ENCODE measurements at places on chromosomes 7 and 10.

GRCh38 chr7:124338861-124339260, 306.0 kb upstream of the TMEM229A start:
- DNase-seq, result no peak

DNA sequence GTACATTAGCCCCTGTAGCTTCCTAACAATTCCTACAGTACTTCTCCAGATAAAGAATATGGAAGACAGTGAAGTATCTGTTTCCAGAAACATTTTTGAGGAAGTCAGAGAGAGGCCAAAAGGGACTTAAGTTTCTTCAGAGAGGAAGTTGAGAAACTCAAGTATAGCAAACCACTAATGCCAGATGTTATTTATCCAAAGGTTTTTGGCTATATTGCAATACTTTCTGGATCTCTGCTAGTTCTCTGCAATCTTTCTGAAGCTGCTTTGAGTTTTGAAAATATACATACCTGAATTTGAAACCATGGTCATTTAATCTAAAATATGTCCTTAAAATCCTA, 64.7 kb downstream of the BICC1 start:
- no peak for DNase-seq

DNA sequence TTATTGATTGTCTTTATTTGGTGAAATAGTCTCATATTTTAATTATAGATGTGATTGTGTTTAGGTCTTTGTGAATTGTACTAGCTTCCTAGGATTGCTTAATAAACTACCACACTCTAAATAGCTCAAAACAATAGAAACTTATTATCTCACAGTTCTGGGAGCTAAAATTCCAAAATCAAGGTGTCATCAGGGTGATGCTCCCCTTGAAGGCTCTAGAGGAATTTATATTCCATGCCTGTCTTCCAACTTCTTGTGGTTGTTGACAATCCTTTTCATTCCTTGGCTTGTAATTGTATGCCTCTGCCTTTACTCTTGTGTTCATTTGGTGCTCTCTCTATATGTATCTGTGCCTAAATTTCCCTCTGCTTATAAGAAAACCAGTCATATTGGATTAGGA, 155.3 kb upstream of the AKR1E2 start:
- DNase-seq, result no peak

GRCh38 chr7:68828575-68828974, 769.7 kb upstream of the AUTS2 start:
- DNase-seq, result no peak

DNA sequence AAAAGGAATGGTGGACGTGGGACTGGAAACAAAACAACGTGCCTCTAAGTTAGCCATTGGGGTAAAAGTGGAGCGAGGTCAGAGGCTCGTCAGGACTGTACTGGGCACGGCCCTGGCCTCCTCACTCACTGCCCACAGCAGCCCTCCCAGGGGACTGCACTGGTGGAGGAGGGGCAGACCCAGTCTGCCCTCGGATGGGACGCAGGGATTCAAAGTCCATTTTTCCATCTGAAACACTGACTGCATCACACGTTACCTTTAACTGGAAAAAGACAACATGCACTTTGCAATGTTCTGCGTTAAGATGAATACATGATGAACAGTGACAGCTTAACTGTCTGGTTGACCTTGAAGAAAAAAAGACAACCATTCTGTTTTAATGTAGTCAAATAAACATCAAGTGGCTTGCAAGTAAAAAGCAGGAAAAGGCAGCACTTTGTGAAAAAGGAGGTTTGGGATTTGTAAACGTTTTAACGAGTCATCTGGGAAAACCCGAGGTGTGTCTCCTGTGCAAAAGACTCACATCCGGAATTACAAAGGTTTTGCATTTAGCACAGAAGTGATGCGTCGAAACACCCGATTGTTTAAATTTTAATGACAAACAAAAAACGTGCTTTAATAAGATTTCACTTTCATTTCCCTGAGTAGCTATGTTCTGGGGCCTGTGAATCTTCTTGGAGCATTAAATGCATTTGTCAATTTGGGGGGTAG, 18.8 kb downstream of the KLF6 start:
- DNase-seq, result no peak

DNA sequence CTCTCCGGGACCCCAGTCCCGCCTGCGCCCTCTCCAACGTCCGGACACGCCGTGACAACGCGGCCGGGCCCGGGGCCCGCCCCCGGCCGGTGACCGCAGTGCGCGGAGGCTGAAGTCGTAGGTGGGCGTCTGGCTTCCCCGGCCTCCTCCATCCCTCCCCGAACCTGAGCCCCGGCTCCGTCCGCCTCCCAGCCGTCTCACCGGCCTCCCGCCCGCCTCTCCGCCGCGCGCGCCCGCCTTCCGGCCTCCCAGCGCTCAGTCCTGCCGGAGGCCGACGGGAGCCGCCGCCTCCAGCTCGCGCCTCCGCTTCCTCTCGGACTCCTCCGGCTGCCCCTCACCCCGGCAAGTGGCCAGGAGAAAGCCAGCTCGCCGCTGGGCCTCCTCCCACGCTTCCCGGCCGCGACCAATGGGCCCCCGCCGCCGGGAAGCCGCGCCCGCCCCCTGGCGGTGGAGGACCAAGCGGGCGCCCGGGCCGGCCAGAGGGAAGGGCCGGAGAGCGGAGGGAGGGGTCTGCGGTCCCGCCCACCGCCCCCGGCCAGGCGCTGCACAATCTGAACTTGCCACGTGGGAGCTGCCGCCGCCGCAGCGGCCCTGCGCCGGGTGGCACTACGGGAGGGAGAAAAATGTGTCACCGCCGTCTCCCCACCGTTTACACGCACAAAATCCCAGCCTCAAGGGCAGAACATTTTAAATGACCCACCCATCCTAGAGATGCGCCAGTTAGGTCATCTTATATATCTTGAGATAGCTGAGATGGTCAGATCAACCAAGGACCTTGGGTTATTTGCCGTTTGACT, at the start of gene FAM3C:
Gene FAM3C (minus strand): TSS at position 348 of the 797 bp plus-strand sequence. CDS start 13,339 bp downstream, outside the sequence.
- DNase-seq, result peak; percentile 64

GRCh38 chr7:84294847-84295455, 100.4 kb upstream of the SEMA3A start:
- DNase-seq, result no peak

GRCh38 chr10:19063986-19064385, 15.4 kb downstream of the MALRD1 start:
- DNase-seq, result no peak

- no peak for DNase-seq
Measured at GRCh38 chr10:132820056-132820455, 34.1 kb upstream of the NKX6-2 start.

DNA sequence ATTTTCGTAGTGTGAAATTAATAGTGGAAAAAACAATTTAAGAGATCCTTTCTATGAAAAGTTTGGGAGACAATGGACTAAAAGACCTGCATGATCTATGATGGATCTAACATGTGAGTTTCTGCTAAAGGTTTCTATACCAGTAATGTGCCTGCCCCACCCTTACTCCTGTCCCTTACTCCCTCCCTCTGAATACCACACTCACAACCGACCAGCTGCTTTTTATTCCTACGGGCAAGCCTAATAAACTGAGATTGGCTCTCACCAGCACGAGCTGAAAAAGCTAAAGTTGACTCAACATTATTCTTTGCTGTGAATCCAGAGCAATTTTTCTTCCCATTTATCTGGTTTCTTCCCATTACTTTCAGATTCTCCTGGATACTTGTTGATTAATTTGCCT, 17.8 kb upstream of the REEP3 start:
- no peak for DNase-seq

- DNase-seq, result no peak
Measured at GRCh38 chr10:14235566-14236195, 95.0 kb downstream of the FRMD4A start.

DNA sequence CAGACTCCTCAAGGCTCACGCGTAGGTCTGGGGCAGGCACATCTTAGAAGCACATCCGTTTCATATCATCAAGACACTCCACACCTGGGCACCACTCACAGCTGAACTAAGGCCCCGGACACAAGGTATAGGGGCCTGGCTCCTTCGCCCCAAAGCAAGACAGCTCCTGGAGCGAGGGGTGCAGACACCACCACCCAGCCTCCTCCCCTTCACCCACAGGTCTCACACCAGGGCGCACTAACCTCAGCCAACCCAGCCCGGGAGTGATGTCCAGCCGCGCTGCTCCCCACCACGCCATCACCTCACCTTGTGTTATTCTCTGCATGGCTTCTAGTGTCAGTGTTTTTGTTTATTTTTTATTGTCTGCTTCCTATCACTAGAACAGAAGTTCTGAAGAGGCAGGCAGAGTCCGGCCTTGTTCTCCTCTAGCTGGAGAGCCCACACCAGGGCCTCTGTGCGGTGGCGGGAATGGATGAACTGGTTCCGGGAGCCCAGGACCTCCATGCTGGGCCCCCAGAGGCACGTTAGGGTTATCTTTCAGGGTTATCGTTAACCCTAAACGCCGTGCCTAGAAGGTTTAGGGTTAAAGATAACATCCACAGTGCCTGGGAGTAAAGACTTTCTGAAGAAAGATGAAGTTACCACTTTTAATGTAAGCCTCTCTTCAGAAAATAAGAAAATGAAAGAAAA, 21.8 kb downstream of the BRI3 start:
- DNase-seq, result no peak

- no peak for DNase-seq
Measured at GRCh38 chr7:151754142-151754590, 122.7 kb downstream of the PRKAG2 start.

- DNase-seq, result peak; percentile 69
Measured at GRCh38 chr10:133335246-133336117, 1.2 kb downstream of the CALY start.

DNA sequence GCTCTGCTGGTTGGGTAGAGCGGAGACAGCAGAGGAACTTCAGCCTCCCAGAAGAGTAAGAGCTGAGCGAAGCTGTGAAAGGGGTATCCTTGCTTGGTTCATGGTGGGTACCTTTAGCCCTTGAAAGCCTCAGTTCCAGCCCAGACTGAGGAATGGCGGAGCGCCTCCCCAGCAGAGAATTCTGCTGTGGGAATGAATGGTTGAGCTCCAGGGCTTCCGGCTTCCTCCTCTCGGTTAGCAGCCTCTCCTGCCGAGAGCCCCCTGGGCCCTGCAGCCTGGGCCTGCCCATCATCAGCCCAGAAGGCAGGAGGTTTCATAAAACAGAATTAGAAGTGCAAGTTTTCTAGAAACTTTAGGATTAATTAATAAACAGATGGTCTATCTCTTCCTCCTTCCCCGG, 79.9 kb upstream of the ANLN start:
- no peak for DNase-seq

- no peak for DNase-seq
Measured at GRCh38 chr10:11797847-11798633, 25.1 kb upstream of the PROSER2 start.

GRCh38 chr7:129741743-129742213, 130.3 kb downstream of the NRF1 start:
- DNase-seq, result no peak

DNA sequence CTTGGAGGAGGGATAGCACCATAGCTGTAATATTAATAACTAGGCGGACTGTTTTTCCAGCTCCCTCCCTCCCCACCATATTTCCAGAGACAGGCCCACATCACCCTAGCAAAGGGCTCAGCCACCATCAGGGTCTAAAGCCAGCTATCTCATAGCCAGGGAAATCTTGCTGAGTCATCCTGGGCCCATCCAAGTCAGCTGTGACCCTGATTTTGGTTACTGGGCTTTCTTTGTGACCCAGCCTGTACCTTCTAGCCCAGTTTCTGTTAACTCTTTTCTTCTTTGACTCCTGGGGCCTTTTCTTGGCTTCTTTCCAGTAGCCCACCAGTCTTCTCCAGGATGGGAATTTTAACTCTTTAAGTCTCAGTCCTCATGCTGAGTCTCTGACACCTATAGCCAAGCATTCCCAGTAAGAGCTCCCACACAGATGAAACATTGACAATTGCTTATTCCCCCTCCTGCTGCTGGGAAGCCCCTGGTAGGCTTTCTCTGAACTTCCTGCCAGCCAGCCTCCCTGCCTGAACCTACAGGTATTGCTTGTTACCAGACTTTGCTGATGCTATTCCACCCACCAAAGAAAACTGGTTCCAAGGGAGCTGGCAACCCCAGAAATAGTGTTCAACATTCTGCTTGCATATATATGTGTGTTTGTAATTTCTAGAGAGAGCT, 34.8 kb upstream of the ADO start:
- DNase-seq, result no peak

GRCh38 chr10:105586451-105587098, 945.5 kb downstream of the SORCS3 start:
- DNase-seq, result no peak

DNA sequence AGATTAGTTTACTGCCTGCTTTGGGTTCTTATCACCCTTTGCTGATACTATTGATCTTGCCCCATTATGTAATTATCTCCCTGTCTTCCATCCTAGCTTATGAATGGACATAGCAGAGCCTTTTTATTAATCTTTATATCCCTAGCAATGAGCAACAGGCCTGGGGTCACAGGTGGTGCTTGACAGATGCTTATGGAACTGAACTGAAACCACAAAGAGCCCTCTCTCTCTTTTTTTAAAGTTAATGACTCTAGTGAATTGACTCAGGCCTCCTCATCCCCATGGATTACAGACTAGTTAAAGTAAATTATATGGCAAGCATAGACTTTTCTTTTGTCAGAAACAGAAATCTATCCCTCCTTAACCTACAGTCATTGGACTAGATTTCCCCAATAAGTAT, 265.2 kb downstream of the PHTF2 start:
- DNase-seq, result no peak

- DNase-seq, result no peak
Measured at GRCh38 chr7:3188946-3189345, 112.1 kb upstream of the SDK1 start.

DNA sequence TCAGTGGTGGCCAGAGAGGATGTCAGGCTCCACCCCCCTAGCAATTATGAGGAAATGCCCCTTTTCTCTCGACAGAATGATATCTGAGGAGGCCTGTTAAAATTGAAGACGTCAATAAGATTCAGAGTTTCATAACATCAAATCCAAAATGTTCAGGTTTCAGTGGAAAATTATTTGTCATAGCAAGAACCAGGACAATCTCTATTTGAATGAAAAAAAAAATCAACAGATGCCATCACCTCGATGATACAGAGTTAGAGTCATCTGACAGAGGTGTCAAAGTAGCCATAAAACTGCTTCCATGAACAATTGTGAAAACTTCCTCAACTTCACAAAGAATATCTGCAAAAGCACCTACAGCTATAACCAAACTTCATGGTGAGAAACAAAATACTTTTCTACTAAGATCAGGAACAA, 7.7 kb downstream of the TMEM273 start:
- DNase-seq, result no peak

DNA sequence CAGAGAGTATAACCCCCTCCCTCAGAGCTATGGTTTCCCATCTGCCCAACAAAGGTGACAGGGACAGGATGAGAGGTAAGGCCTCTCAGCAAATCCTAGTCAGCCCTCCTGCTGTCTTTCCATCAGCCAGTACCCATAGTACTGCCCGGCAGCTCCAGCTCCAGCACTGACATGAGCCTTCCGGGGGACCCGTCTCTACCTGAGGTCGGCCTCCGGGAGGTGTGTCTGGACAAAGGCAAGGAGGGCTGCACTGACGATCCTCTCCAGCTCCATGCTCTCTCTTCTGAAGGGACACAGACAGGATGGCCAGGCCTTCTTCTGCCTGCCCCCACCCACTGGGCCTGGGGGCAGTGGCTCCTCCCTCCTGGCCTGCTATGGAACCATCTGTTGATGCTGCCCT, 4.3 kb downstream of the FBXL15 start:
- DNase-seq, result no peak

GRCh38 chr7:90298145-90299038, 22.7 kb downstream of the FAM237B start:
- DNase-seq, result no peak

- DNase-seq, result no peak
Measured at GRCh38 chr7:417625-417889, 102.1 kb downstream of the PDGFA start.
